ENCODE measurements at places on chromosomes 6 and 20.

DNA sequence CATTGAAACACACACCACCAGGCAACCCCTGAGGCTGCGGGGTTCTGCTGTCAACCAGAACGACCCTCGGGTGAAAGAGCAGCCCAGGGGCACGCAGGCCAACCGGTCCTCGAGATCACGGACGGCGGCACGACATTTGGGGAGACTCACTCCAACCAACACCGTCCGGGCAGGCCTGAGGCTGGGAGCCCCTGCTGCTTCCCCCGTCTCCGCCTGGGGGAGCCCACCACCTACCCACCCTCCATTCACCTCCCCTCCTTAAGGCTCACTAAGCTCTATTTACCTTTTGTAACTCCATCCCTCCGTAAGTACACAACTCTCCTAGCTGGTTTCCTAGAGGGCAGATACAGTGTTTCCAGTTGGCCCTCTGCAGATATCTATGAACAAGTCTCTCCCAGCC, 971.3 kb upstream of the DEFB115 start:
- DNase-seq, result no peak

DNA sequence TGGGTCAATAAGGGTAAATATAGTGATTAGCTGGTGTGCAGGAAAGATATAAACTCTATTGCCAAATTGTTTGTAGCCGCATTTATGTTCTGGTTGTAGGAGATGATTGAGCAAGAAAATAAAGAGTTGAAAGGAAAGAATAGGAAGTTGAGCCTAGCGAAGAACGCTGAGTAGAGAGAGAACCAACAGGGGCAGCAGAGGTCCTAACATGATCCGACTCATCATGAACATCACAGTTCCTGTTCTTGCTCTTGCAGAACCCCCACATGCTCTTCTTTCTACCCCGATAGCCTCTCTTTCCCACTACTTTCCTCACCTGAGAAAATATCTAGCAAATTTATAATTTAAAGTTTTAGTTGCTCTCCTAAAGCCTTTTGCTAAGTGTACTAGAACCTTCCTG, 9.9 kb upstream of the ID4 start:
- no peak for DNase-seq

GRCh38 chr20:8587810-8588209, 455.7 kb downstream of the PLCB1 start:
- DNase-seq, result no peak

GRCh38 chr6:111950661-111951496, 77.6 kb upstream of the FYN start:
- peak; percentile 95 for DNase-seq

DNA sequence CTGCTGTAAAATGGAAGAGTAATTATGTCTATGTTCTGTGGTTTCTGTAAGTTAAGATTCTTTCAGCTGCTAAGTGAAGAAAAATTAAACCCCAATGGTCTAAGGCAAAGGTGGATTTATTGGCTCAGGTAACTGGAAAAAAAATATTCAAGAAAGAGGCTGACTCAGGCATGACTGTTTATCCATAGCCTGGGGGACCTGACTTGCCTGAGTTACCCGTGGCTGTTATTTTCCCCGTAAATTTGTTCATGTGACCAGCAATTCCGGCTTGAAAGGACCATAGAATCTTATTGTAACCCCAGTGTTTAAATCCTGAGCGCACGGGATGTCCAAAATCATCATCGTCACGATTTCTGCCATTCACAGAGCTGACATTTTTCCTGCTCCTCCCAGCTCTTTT, 32.3 kb upstream of the SULF2 start:
- no peak for DNase-seq

DNA sequence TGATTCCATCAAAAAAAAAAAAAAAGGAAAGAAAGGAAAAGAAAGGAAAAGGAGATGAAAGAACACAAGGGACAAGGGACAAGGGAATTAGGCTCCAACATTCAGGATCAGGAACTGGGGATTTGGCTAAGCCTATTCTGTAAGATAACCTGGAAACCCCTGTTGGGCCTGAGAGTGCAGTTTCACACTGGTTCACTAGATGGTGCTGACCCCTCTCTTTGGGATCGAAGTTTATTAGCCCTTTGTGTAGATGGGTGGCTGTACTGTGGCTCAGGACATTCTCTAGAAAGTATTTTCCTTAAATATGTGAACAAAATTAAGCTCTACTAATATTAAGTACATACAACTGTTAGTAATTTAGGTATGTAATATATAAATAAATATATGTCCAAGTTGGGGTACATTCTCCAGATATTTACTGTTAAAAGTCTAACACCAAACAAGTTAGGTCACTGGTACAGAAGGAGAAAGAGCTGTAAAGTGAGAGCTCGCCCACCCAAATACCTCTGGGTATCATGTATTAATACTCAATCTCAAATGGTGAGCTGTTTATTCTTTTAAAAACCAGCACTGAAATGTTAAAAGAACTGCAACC, 6.3 kb downstream of the OR2A4 start:
- DNase-seq, result peak; percentile 35

DNA sequence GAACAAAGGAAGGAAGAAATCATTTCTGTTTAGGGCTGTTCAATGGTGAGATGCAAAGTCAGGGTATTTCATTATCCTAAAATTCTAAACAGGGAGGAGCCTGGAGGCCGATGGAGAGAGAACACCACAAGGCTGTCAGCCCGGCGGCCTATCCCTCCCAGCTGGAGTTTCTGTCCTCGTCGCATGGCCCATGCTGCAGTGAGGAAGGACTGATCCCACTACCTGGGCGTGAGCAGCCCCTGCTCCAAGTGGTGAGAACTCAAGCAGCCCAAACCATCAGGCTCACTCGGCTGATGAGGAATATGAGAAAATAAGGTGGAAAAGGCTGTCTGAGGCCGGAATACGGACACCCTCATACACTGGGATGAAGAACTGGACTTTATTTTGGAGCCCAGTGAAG, 30.8 kb downstream of the DIDO1 start:
- DNase-seq, result no peak

DNA sequence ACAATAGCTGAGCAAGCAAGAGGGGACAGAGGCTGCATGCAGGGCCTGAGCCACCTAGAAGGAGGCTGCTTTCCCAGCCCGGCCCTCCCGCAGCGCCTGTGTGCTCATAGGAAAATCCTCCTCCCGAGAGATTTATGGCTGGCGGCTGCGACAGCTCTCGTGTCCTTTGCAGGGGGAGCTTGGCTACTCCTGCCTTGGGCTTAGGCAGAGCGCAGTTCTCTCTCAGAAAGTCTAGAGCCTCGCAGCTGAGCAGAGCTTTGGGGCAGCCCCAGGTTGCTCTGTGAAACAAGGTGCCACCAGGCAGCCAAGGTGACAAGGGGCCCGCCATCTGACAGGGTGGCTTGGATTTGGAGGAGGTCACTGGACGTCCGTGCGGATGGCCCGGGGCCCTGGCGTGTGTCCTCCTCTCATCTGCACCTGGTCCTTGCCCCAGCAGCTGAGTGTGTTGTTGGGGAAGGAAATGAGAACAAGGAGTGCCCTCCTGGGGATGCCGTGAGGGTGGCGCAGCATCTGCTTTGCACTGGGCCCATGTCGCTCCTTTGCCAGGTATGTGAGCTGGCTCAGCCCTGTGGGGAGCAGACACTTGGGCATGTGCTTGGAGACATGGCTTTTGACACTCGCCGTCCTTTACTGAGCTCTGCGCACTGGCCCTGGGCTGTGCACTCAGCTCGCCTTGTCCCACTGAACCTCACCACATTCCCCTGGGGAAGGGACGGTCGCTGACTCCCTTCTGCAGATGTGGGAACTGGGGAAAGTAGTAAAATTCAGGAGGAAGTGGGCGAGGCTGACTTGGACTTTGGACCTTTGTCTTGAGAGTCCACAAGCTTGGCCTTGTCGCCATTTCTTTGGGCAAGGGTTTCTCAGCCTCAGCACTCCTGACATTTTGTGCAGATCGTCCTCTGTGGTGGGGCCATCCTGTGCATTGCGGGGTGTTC, 41.9 kb downstream of the EDN3 start:
- DNase-seq, result no peak

GRCh38 chr6:46042355-46042999, 26.8 kb upstream of the CLIC5 start:
- peak; percentile 32 for DNase-seq

DNA sequence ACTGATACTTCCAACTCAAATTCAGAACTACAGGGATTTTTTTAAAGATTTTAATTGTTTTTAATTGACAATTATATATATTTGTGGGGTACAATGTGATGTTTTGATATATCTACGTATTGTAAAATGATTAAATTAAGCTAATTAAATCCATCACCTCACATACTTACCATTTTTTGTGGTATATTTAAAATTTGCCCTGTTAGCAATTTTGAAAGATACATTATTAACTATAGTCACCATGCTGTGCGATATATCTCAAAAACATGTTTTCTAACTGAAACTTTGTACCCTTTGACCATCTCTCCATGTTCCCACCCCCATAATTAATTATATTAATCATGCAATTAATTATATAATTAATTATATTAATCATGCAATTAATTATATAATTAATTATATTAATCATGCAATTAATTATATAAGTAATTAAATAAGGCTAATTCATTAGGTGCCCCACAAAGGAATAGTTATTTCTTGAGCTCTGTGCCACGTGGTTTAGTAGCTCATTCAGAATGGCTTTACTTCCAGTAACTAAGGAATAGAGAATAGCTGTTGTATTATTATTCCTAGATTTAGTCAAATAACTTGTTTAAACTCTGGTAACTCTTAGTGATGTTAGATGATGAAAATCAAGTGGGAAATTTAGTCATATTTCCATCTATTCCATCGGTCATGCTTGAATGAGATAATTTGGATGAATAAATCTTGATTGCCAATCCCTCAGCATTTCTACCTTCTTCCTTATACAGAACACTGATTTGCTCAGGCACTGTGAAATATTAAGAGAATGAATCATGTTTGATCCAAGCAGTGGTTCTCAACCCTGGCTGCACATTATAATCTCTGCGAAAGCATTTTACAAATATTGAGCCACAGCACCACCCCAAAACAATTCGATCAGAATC, 25.1 kb downstream of the LOC128125822 start:
- no peak for DNase-seq

- DNase-seq, result no peak
These were observed 150.2 kb downstream of the CDH26 start for GRCh38 chr20:60108397-60108796.

- DNase-seq, result no peak
These were observed 21.2 kb upstream of the ABT1 start for GRCh38 chr6:26575494-26575939.

- DNase-seq, result peak; percentile 90
These were observed at the start of gene ARID1B for GRCh38 chr6:156776840-156777576. Gene ARID1B (plus strand): TSS chr6:156777378. CDS start chr6:156777681, 303 bp downstream.

DNA sequence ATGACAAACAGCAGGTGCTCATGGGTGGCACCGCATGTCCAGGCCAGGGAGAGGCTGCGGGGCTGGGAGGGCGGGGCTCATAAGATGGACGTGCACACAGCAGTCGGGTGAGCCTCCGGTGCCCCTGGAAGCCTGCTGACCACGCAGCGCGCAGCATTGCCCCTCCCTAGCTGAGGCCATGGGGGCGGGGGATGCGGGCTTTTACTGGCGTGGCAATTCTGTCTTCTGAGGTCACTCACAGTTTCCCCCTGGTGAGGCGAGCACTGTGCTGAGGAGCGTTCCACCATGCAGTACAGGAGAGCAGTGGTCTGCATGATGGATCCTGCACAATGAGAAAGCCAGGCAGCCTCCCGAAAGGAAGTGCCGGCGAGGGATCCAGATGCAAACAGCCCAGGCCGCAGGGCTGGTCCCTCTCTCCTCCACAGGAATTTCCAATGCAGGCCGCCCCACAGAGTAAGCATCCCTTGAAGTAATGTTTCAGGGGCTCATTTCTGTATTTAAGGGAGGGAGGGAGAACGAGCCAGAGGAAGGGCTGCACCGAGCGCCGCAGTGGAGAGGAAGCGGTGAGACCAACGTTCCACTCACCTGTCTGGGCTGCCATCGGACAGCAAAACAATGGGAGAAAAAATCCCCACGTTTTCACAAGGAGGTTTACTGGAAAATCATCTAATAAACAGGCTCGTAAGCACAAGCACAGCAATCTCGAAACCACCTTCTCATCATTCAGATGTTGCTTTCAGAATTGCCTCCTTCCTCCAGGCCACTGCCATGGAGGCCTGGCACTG, 56.0 kb downstream of the IRF4 start:
- no peak for DNase-seq

DNA sequence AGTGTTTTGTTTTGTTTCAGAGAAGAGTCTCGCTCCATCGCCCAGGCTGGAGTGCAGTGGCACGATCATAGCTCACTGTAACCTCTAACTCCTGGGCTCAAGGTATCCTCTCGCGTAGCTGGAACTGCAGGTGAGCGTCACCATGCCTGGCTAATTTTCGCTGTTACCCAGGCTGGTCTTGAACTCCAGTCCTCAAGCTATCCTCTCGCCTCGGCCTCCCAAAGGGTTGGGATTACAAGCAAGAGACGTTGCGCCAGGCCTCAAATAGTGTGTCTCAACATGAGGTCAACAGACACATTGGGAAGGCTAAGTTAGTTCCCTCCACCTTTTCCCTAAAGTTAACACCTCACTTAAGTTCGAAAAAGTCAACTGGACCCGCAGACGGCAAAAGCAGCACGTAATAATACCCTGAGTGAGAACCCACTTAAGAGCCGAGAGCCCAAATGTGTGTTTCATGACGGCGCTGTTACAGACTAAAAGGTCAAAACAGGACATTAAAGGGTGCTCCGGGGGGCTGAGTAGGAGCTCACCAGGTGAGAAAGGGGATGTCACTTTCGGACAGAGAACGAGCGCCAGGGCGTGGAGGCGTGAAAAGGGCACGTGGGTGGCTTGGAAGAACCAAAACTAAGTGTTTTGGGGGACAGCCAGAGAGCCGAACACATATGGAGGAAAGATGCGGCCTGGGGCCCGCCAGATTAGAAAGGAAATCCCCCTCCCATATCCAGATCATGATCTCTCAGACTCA, 499 bp downstream of the TTI1 start:
- peak; percentile 64 for DNase-seq

DNA sequence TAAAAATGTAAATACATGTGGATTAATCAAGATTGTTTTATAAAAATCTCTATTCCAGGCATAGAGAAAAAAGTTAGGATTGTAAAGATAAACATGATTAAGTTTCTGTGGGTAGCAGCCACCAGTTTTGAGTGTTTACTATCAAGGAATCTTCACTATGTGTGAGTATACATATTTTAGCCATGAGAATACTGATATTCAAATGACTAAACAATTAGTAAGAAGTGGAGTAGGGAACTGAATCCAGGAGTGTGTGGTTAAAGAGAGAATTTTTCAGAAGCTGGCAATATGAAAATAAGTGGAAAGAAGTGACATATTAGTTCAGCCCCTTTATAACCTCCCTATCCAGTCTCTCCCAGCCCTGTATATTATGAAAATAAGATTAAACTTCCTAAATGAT, 10.3 kb downstream of the ELOVL2 start:
- no peak for DNase-seq

DNA sequence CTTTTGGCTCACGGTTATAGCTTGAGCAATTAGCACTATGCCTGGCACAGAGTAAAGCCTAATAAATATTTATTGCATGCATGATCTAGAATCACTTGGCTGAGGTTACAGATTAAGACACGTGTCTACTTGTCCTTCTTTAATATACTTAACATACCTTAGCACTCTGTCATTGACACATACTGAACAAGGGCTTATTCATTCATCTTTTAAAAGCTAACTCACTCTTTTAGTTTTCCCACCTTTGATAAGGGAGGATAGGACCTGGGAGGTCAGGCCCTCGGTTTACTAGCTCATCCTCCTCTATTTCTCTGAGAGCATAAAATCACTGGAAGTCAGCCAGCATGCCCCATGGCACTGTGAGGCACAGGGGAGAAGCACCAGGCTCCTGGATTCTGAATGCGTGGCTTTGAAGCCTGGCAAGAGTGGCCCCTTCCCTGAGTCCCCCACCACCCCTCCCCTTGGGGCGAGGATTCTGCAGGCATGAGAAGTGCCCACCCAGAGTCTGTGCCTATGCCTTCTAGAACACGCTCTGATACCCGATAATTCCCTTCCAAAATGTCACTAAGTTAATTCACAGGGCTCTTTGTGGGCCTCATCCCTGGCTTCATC, 11.2 kb downstream of the ZCCHC3 start:
- DNase-seq, result no peak
